ENCODE measurements at places on chromosomes 7 and 10. TPM values are rescaled to one million over a fixed set of nuclear protein-coding genes. Genes with fewer than 3 reads are reported as not detected.

Gene FAM24B
- total RNA-seq = 12.8 TPM

GRCh38 chr10:49310901-49311554, 12.1 kb downstream of the C10orf71 start:
- DNase-seq = no peak

- no peak for DNase-seq
Observed at GRCh38 chr10:15146366-15146765, 22.1 kb downstream of the NMT2 start.

Gene SPDYE5
- not detected for total RNA-seq

Measured in activated naive CD8-positive, alpha-beta T cell treated with anti-CD3 and anti-CD28 coated beads for 36 hours (primary cell).